ENCODE measurements at places on chromosomes 1 and 21.

GRCh38 chr1:1259951-1260600 is 13.6 kb upstream of the C1QTNF12 start:
- no peak for DNase-seq

DNA sequence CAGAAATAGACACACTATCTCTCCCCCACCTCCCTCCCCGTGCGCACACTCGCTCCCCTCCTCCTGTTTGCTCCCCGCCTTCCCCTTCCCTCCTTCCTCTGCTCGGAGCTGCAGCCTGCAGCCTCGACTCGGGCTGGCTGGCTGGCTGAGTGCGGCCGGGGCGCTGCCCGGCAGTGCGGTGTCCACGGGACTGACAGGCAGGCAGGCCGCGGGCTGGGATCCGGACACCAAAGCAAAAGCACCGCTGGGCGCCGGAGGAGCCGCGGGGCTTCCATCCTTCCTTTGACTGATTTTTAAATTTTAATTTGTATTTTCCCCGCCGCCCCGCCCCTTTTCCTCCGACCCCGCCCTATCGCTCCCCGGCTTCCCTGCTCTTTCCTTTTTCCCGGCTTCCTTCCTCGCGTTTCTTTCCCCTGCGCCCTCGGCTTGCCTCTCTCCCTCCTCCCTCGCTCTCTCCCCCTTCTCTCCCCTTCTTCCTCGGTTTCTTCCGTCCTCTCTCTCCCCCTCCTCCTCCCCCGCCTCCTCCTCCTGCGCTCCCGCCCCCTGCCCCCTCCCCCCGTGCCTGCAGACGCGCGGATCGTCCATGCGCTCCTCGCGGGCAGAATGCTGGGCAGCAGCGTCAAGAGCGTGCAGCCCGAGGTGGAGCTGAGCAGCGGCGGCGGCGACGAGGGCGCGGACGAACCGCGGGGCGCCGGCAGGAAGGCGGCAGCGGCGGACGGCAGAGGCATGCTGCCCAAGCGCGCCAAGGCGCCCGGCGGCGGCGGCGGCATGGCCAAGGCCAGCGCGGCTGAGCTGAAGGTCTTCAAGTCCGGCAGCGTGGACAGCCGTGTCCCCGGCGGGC is 109.4 kb downstream of the NAV1 start:
- no peak for DNase-seq

DNA sequence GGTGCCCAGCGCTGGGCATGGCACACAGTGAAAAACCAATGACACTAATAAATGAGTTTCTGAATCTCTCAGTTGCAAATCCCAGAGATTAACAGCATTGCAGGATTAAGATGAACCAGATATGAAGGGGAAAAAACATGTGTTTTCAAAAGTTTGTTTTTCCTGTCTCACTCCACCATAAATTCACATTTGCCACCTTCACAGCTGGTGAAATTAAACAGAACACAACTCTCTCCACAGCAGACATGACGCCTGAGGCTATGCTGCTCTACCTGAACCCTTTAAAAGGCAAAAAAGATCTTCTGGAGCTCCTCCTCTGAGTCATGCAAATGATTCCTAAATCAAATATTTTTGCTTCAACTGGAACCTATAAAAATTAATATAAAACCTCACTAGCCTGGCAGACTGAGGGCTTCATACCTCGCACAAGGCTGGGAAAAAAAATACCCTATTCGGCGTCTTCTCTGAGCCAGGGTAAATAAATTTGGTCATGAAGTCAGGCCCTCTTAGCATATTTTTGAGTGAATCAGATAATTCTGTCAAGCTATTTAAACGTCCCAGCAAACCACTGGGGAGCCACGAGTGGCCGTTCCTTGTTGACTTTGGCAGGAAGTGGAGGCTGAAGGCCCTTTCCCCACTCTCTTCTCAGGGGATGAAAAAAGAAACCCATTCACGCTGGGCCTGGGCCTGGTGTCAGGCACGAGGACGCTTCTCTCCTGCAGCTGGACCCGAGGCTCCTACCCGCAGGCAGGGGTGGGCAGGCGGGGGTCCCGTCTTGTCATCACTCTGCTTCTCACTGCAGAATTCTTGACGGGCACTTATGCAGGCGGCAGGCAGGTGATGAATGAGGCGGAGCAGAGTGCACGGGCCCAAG is 53.0 kb downstream of the DMRTB1 start:
- no peak for DNase-seq

GRCh38 chr1:221437926-221438325 is 304.0 kb downstream of the DUSP10 start:
- DNase-seq: no peak

DNA sequence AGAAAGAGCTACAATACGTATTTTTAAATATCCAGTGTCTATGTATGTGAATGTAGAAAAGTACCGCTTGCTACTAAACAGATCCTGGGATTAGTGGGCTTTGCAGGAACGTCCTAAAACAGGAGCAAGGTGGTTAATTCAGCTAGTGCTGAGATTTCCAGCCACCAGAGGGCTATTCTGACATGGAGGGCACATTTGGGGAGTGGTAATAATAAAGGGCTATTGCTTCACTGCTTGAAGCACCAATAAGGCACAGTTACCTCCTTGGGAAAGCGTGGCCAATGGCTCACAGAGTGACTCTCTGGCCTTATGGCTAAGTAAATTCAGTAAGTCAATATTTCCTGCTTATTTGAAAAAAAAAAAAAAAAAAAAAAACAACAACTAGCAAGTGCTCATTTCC is 152.4 kb downstream of the GABPA start:
- no peak for DNase-seq
